Kidney (tissue), 22 donors: ENCODE measurements at places on chromosomes 11 and 22.

DNA sequence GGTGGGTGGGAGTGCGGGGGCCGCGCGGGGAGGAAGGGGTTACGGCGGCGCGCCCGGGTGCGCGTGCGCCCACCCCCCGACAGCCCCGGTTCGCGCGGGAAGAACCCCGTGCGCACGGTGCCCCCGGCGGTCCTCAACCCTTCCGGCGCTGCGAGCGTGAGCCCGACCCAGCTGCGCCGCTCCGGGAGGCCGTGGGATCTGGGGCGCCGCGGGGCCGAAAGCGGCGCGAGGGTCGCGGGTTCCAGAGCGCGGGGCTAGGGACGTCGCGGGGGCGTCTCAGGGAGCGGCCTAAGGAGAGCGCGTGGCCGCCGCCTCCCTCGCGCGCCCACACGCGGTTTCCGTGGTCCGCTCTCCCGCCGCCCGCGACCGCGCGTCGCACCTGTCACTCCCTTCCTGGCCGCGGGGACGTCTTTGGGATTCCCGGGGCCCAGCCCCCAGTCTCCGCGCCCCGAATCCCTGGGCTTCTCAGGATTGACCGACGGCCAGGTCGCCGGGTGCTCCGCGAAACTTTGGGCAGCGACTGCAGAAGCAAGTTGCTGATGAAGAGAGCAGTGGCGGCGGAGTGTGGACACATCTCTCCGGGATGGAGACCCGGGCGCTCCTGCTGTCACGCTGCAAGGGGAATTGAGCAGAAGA, 582 bp downstream of the SREBF2 start:
- DNase-seq = peak; percentile 75

DNA sequence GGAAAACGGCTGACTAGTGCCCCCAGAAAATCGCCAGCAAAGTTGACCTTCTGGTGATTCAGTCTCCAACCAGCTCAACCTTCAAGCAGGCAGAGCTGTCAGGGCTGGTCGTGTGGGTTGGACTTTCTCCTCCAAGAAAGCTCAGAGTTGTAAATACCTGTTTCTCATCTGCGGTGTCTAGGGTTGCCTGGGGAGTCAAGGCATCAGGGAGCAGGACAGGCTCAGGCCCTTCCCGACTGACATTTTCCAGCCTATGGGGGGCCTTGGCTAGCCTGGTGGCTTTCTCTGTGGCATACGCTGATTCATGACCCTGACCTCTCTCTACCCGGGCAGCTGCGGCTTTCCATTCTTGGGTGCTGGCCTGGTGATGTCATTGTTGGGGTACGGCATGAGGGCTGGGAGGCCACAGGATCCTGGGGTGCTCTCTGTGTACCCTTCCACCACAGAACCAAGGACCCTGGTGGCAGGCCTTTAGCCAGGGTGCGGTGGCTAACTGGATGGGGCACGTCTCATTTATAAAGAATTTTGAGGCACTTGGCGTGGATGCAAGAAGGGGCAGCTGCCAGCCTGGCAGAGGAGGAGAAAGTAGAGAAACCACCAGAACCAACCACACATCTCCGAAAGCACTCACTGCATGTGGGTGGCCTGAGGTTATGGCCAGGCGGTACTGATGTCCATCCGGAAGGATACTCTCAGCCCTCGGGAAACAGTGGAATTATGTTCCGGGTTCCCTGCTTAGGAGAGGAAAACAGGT, 64.9 kb downstream of the BCR start:
- no peak for DNase-seq

- no peak for DNase-seq
Measured at GRCh38 chr22:22022255-22022840, 39.8 kb upstream of the TOP3B start.

GRCh38 chr11:105447936-105448702, 161.8 kb upstream of the GRIA4 start:
- no peak for DNase-seq

DNA sequence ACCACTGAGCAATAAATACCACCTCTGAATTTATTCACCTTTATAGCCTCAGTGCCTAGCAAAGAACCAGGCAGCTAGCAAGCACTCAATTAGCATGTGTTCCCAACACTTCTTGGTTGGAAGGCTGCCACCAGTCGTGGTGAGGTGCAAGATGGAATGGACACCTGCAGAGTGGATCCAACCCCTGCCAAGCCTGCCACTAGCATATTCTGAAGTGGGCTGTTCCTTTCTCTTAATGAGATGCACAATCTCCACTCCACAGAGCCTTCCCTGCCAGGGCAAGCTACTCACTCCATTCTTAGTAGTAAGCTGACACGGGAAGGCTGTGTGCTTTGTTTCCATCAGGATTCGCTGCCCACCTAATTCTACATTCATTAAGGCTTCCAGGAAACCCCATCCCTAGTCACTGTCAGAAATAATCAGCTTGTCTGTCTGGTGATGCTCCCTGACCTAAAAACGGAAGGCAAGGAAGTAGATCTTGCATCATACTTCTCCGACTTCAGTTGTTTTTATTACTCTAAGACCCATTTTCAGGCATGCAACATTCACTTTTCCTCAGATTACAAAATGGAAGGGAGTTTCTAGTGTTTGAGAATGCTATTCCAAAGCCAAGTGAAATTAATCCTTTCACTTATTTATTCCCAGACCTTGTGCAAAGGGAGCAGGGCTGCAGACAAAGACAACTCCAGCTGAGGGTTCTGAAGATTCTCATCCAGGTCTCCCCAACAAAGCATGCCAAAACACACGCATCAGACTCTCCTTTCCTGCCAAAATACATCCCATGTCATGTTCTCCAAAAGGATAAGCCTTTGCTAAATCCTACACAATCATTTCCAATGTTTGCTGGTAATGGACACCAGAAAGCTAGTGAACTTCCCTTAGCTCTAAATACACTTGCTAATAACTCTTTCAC, 128.0 kb downstream of the TENM4 start:
- no peak for DNase-seq

- no peak for DNase-seq
Measured at GRCh38 chr11:8002676-8003075, 15.5 kb downstream of the EIF3F start.

GRCh38 chr11:3121931-3122774, 43.0 kb downstream of the OSBPL5 start:
- no peak for DNase-seq

DNA sequence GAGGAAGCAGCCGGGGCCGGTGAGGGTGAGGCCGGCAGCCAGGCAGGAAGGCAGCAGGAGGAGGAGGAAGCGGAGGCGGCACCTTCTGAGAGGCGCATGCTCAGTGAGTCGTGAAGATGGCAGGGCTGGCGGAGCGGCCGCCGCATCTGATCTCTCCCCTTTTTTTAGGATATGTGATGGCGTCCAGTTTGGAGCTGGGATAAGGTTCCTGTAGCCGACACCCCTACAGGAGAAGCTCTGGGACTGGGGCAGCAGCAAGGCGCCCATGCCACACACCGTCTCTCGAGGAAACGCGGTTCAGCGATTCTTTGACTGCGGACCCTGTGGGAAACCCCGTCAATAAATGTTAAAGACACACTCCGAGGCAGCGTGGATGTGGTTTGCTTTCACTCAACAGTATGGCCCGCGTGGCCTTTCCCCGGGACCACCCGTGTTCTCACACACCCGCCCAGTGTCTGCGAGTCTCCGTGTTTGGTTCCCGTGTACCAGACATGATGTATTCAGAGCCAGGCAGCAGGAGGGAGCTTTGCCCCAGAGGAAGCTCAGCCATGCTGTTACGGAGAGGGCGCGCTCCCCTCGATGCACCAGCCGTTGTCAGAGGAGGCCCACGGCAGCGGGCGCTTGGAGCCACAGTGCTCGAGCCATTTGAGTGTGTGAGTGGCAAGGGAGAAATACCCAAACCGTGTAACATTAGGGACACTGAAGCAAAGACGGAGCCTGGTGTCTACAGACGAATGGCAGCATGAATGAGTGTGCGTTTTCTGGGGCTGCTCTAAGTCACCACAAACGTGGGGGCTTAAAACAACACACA, 27.7 kb upstream of the PARVB start:
- peak; percentile 79 for DNase-seq

DNA sequence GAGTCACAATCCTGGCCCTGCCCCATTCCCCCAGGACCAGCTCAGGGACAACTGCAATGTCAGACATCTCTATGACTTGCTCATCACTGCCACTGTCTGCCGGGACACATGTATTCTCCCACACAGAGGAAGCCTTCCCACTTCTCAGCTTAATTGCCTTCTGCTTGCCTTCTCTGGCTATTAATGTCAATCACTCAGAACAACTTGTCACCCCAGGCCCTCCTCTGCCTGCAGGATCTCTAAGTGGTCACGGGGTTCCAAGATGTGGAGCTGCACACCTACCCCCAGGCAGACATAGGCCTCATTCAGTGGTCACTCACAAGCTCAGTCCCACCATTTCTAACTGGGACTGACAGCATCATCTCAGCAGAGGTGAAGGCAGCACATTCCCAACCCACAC, 15.1 kb downstream of the PLEKHA7 start:
- no peak for DNase-seq

DNA sequence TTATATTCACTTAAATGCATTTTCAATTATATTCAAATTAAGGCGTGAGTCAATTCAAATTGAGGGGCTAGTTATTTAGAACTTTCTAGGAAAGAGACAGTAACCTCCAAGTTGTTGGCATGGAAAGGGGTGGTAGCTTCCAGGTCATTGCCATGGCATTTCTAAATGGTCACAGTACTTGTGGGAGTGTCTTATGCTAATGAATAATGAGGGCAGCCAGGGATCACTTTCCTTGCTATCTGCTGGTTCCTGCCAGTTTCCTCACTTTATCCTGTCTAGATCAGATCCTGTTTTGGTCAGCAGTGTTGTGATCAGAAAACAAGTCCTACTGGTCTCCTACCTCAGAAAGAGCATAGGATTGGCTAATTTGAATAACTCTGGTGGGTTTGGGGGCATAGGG, 21.8 kb upstream of the RNASEH2C start:
- DNase-seq = no peak

DNA sequence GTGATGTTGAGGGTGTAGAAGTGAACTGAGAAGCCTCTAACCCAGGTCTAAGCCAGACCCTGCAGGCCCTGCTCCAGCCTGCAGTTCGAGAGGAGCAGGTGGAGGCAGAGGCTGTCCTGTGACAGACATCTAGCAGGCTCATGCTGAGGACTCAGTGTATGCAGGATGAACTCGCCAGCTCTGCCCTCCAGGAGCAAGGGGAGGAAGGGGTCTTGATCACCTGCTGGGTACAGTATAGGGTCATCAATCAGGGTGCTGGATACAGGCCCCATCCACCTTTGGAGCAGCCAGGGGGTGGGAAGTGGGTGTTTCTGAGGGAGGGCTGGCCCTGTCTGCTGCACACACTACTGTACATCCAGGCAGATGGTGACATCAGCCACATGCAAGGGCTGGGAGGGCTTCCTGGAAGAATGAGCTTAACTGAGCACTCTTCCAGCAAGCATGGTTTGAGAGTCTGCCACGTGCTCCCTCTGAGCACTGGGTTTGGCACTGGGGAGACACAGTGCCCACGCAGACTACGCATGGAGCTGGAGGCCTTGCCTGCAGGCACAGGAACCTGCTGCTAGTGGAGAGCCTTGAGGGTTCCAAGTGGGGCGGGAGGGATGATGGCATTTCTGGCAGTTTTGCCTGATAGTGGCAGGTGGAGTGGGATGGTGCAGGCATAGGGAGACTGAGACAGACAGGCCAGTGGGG, 9.2 kb downstream of the MAPK8IP1 start:
- no peak for DNase-seq
